ENCODE measurements at places on chromosomes 3 and 15.

DNA sequence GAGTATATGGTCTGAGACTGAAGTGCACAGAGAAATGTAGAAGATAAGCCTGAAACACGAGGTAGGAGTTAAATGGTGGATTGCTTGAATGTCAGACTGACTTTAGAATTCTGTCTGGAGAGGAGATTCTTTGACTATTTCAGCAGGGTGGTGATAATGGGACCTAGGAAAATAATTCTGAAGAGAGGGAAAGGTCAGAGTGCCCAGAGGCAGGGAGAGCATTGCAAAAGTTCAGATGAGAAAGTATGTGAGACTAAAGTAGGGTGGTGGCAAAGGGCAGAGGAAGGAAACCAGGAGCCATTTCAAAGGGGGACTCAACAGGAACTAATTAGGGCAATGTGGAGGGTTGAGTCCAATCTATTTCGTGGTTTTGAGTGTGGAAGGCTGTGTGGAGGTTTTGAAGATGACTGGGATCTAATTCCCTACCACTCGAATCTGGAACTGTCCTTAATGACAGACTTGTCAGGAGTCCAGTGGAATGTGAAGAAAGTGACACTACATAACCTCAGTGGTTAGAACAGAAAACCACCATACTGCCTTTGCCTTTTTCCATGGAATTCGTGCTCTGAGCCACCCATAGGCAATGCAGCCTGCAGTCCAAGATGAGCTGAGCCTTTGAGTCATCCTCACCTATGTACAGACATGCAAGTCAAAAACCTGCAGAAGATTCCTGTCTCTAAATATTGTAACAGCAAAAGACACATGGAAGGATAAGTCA, 16.1 kb downstream of the CPOX start:
- DNase-seq, result no peak

GRCh38 chr3:171498921-171499320, 38.7 kb upstream of the TNIK start:
- no peak for DNase-seq

DNA sequence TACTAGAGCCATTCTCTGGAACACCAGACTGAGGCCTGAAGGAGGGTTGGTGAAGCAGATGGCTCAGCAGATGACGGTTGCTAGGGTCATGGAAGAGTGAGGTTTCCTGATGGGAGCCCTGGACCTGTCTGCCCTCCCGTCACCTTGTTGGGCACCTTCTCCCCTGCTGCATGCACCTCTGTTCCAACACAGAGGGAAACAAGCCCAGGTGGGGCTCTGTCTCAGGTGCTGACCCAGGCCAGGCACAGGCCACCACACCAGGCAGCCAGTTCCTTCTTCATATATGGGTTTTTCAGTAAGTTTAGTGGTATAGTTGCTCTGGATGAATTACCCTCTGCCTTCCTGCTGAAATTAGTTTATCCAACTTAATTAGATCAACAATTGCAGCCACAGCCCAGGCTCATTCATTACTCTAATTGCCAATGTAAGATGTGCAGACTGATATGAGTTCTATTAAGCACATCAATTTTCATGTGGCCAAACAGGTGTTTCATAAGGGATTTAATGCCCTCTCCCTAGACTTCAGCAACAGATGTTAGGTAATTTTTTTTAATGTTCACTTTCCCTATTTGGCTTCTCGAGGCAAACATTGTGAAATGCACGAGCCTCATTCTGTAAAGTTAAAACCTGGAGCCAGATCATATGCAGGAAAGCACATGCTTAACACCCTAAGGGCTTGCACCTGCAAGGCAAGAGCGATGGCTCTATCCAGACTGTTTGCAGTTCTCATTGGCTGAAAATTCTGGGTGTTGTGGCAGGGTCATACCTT, 174.8 kb downstream of the CHDH start:
- DNase-seq, result no peak

- no peak for DNase-seq
Observed at GRCh38 chr3:99286266-99286845, 352.0 kb upstream of the COL8A1 start.

DNA sequence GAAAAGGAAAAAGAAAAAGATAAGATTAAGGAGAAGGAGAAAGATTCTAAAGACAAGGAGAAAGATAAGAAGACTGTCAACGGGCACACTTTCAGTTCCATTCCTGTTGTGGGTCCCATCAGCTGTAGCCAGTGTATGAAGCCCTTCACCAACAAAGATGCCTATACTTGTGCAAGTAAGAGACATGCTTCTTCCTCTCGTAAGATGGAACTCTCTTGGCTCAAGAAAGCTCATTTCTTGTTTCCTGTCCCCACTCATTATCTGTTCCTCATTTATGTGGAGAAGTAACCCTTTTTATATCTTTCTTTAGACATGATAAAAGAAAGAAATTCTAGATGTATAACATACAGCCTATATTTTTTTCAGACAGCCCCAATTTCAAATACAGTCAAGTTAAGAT, 101.4 kb downstream of the KLHL25 start:
- DNase-seq, result no peak

DNA sequence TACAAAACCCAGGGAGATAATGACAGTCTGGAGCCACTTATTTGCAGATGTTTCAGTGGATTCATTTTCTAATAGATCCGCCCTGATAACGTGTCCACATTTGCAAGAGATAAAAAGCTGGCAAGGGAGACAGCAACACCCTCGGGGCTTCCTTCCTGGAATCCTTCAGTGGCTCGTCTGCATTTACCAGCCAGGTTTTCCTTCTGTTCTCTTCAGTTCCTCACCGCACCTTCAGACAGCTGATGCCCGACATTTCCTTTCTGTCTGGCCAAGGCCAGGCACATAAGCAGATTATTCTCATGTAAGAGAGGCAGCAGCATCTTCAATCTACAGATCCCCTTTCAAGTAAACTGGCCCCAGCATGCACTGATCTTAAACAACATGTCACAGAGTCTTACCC, 56.2 kb upstream of the SPATA12 start:
- no peak for DNase-seq

- no peak for DNase-seq
Observed at GRCh38 chr3:15531346-15531745, 9.8 kb upstream of the COLQ start.

GRCh38 chr15:91555312-91555711, 298.2 kb upstream of the SLCO3A1 start:
- no peak for DNase-seq

DNA sequence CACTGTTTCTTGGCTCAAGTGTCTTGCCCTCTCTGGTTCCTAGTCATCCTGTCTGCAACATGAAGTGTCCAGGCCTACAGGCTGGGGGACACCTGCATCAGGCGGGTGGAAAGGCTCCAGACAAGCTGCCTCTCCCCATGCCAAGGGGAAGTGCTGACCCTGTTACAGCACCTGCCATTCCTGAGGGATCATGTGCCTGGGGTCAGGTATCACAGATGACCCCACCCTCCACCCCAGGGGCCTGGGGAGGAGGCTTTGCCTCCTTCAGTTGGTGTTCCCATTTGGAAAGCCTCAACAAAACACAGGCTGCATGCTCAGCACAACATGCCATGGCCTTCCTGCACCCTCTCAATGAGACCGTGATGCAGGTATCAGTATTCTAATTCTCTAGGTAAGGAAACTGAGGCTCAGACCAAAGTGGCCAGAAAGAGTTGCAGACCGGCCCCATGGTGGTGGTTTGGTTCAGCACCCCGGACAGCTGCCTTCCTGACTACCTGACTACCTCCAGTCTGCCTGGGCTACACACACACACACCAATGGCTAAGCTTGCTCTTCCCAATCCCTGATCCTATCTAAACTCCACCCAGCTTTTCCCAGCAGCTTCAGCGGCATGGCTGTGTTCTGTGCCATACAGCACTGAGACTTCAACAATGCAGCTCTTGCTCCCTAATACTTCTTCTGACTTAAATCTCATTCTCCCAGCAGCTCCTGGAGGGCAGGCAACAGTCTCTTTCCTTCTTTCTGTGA, 69.7 kb upstream of the LINGO1 start:
- no peak for DNase-seq

DNA sequence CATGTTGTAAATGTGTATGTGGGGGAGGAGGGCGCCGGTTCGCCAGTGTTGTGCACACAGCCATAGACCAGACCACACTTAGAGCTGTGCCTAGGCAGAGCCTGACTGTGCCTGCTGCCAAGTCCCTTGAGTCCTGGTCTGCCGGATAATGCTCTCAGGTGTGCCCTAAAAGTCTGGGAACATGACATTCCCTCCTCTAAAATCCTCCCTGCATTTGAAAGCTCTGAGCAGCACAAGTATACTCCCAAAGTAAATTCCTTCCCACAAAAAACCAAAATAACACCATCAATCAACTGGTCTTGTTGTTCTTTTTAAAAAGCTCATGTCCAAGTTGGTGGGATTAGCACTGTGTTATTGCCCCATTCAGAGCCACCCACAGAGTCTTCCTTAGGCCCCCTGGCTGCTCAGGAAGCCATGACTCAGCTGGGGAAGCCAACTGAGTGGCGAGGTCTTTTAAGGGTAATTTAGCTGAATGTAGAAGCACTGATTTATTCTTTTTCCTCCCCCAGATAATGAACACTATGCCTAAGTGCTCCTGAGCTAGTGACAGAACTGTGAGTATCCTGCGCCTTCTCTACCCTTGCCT, 147.8 kb upstream of the MCTP2 start:
- DNase-seq, result no peak

GRCh38 chr15:72193836-72194396, 3.7 kb downstream of the GRAMD2A start:
- DNase-seq, result no peak

DNA sequence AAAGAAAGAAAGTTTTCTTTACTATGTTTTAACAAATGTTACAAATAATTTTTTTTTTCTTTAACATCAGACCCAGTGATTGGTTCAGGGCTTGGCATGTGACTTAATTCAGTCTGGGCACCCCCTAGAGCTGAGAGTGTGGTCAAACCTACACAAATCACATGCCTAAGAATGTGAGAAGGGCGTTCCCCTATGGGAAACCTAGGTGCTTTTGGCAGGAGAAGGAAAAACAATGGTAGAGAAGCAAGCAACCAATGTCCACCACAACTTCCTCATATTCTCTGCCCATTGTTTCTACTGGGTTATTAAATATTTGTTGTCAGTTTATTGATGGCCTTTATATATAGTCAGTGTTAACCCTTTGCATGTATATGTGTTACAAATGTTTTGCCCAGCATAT, 21.4 kb upstream of the PIAS1 start:
- no peak for DNase-seq

- DNase-seq, result peak; percentile 52
Observed at GRCh38 chr15:90902840-90903732, at the start of gene MAN2A2. Gene MAN2A2, plus strand, starts transcription at chr15:90903302. Its CDS starts 906 bp downstream, at chr15:90904208.

DNA sequence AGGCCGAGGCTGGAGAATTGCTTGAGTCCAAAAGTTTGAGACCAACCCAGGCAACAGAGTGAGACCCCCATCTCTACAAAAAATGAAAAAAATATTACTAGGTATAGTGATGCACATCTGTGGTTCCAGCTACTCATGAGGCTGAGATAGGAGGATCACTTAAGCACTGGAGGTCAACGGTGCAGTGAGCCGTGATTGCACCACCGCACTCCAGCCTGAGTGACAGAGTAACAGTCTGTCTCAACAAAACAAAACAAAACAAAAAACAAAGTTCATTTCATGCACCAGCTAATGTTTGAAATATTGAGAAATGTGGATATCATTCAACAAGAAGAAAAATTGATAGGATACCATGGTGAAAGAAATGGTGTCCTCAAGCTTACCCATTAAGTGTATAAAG, 450.5 kb upstream of the TPRG1 start:
- DNase-seq, result no peak

DNA sequence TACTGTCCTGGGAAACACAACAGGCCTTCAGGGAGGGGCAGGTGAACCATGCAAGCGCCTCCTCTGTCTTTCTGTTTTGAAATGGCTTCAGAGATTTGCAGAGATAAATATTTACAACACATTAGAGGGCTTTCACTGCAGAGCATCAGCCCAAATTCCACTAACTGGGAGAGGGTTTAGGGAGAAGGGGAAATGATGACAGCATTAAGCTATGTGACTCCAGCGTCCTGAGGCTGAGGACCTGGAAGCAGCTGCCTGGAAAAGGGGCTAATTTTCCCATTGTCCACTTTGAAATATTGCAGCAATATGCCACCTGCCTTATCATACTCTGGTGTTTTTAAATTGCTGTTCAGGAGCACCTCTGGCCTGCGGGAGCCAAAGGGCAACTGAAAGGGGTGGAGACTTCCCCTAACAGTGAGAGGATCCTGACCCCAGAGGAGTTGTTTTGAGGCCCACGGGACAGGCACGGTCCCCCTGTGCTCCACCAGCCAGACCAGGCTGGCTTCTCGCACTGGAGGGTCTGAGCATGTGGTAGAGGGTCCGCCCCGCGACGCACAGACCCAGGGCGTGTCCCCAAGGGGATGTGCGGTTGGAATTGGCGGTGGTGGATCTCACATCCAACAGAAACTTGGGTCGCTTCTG, 110.6 kb downstream of the XXYLT1 start:
- DNase-seq, result no peak

DNA sequence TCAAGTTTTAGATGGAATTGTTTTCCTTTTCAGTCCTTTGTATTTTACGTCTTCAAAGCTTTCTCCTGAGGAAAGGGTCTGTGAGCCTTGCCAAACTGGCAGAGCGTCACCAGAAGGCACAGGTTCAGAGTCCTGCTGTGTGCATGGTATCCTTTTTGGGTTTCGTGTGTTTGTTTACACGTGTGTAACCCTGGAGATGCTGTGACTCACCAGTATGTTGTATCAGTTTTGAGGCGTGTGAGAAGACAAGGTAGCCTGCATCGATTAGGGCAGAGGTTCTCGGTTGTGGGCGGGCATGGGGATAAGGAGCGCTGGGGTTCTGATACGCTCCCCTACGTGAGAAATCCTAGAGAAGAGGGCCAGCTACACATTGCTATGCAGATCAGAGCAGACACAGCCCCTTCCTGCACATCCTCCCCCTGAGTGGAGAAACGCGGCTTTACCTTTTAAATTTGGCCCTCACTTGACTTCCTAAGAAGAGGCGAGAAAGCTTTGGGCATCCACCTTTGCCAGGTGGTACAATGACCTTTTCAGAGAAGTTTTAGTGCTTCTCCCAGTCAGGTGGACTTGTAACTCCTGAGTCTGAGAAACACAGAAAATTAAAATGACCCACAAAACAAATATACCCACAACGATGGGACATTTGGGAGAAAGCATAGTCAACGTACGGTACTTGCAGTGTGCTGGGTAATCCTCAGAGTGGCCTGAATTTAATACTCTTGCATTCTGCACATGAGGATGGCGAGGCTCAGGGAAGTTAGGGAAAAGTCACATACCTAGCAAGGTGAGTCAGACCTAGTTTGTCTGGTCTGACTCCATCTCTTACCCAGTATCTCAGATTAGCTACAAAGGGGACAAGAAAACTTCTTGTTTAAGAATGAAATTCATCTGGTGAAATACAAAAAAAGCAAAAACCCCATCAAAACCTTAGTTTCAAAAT, 38.1 kb downstream of the TRAK1 start:
- DNase-seq, result no peak

DNA sequence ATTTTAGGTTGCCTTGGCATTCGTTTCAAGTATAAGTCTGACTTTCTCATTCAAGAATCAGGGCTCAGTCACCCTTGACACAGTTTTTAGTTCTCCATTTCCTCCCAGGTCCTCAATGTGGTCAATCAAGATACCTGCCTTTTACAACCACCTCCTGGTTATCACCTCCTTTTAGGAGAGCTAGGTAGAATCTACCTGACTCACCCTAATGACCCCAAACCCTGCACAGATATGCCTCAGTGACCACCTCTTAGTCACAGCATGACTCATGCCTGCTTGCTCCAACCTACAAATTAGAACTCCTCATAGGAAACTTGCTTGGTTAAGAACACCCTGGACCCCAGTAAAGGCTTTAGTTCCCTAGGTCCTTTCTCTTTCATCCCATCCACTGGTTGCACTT, 22.5 kb downstream of the DMXL2 start:
- no peak for DNase-seq

GRCh38 chr3:134232151-134232550, 18.5 kb downstream of the RYK start:
- no peak for DNase-seq

GRCh38 chr3:56962922-56963321, 97.5 kb upstream of the SPATA12 start:
- DNase-seq, result no peak
